ENCODE measurements at places on chromosomes 2 and 18.

- DNase-seq: peak; percentile 60
Observed at GRCh38 chr2:207385903-207386302, 143.9 kb upstream of the CREB1 start.

DNA sequence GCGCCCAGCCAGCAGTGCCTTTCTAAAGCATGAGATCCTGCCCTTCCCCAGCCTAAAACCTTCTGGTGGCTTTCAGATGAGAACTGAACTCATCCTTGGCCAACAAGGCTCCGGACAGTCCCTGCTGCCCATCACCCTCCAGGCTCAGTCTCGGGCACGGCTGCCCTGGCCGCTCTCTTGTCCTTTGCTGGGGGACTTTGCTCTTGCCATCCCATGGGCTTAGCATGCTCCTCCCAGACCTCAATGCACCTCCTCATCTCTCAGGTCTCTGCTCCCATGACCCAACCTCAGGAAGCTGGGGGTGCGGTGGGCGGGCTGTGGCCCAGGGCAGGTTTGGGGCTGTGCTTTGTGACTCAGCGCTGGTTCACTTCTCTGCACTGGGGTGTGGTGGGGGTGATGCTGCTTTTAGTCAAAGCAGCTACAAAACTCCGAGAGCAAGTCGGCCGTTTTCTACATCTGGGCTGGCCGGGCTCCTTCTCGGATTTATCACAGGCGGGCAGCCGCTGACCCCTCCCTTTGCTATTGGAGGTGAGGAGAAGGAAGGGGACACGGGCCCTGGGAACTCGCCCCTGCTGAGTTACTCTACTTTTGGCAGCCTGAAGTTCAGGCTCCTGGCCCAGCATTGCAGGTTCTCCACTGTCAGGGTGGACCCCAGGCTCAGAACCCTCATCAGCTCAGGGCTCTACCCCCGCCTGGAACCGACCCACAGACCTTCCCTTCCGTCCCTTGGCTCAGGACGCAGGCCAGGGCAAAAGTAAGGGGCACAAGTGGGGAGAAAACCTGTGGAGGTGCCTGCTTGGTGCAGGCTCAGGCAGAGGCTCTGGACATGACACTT is 90.6 kb upstream of the TAF1B start:
- DNase-seq: peak; percentile 43

DNA sequence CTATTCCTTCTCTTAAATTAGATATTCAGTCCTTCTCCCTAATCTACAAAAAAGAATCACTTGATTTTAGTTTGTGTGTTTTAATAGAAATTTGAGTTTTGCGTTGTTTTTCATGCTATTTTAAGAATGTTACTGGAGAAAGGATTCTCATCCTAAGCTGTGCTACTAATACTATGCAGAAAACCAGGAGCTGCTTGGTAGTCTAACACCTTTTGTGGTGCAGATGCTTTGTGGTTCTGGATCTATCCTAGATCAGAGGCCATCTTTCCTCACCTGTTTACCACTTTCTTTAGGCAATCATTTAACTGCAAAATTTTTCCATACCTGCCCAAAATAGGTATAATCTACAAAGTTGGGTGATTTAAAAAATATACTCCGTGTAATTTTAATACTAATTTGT is 823.6 kb downstream of the CPS1 start:
- DNase-seq: no peak

GRCh38 chr2:22486343-22486742 is 898.6 kb upstream of the KLHL29 start:
- no peak for DNase-seq

GRCh38 chr2:148602885-148603561 is 41.5 kb upstream of the EPC2 start:
- no peak for DNase-seq

- DNase-seq: peak; percentile 29
Observed at GRCh38 chr18:56716692-56717146, 65.6 kb downstream of the WDR7 start.

DNA sequence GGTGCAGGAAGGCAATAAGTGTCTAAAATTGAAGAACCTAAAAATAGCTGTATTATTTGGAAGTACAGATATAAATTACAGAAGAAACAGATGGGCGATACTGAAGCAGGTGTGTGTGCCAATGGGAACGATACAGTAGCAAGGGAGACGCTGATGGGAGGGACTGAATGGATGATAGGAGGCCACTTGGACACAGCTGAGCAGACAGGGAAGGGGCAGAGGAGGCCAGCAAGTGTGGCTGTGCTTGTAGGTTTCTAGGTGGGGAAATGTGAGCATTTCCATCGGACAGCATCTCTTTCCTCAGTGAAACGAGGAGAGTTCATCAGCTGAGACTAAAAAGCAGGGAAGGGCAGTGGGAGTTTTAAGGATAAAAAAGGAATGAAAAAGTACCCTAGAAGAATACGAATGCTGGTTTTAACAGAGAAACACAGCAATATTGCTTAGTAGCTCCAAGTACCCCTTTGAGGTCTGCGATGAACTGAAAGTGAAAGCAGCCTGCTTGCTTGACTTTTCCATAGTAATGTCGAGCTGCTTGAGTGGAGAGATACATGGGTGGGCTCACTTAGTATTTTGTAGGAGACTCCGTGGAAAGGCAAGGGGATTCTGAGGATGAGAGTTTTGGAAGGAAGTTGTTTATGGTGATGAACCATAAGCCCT is 91.7 kb upstream of the EPC2 start:
- peak; percentile 61 for DNase-seq

DNA sequence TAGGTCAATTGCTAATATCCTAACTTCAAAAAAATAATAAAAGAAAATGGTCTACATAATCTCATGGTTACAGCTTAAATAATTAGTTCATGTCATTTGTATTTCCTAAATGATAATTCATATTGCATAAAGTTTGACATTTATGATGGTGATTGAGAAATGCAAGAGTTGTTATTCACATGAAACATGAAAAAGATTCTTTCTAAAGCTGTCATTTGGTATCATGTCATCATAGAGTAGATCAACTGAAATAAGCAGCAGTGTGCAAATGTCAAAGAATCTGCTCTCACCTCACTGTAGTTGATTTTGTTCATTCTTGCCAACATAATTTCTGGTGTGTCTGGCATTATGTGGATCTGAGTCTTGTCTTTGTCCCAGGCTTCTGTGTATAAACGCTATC is 95.3 kb downstream of the NEB start:
- no peak for DNase-seq

GRCh38 chr2:11767779-11768178 is 21.3 kb downstream of the LPIN1 start:
- peak; percentile 74 for DNase-seq

DNA sequence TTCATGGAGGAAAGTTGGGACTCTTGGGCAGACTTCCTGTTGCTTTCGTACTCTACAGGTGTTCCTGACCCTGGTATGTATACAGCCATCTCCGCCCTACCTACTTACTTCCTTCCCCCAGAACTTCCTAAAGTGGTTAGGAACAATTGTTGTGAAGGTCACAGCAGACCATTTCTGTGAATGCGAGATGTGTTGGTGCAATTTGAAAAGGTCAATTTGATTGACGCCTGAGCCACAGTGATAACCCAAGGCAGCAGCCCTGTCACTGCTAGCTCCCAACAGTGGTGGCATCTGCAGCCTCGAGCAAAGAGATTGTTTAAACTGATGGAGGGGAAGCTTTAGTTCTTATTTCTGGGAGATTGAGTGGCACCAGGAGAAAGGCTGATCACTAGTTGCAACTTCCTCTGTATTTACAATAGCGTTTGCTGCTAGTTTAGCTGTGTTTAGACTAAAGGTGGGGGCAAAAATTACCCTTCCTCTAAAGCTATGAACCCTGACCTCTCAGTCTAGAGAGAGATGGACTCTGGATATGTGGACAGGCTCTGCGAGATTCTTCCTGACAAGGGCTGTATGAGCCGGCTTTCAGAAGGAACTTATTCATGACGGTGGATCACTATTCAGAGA is 78.3 kb upstream of the MAP4K3 start:
- peak; percentile 33 for DNase-seq

DNA sequence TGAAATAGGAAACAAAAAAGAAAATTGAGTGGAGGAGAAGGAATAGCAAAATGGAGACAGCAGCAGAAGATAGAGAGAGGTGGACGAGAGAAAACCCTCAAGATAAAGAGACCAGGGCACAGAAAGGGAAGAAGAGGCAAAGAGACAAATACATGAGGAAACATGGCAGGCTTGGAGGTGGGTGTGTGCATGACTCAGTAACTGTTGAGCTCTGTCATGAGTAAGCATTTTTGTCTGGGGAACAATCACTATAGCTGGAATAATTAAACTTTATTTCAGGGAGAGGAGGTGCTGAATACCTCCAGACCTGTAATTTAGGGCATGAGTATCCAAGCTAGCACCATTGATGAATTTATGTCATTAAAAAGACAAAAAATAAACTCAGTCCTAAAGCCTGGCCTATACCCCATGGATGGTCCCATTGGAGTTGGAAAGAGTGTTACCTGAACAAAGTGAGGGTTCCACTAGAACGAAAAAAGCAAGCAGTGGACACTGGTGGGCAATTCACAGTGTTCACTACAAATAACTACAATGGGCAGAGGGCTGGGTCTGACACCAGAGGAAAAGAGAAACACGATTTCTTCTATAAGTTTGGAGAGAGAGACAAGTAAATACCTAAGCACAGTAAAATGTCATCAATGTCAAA is 145.5 kb downstream of the ADCYAP1 start:
- DNase-seq: peak; percentile 66

DNA sequence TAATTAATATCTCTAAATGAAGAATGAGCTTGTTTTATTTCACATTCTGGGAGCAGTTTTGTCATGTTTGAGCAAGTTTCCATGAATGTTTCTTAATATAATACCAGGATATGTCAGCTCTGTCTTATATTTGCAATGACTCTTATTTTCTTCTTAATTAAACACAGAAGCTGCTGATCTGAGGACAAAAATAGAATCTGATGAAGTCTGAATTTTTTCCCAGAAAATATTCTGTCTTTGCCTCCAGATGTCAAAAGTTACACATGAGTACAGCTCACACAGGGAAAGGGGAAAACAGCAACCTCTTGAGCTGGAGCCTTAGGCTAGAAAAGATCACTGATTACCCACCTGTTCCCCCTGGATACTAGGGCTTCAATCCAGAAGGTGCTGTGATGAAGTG is 606.6 kb upstream of the SYT4 start:
- no peak for DNase-seq

- no peak for DNase-seq
Observed at GRCh38 chr2:196914867-196915460, 11.5 kb downstream of the PGAP1 start.

- peak; percentile 68 for DNase-seq
Observed at GRCh38 chr2:43005975-43006833, 213.8 kb upstream of the HAAO start.

GRCh38 chr2:68849579-68850030 is 21.6 kb downstream of the BMP10 start:
- no peak for DNase-seq

GRCh38 chr2:215633360-215633759 is 197.5 kb upstream of the FN1 start:
- no peak for DNase-seq

DNA sequence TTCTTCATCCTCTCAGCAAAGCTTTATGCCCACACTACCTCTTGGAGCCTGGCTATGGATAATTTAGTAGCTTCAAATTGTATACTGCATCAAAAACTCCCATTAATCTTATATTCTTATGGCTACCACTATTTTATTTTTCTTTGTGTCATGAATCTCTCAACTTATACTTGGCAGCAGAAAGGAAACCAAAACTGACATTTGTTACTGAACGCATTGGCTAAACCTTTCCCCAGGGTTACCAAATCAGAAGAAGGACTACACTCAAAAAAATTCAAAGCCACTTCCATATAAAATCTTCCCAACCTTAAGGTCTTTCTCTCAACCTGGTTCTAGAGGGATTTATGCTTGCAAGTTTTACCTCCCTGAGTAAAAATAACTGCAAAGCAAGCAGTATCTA is 97.0 kb upstream of the REG3G start:
- DNase-seq: no peak

DNA sequence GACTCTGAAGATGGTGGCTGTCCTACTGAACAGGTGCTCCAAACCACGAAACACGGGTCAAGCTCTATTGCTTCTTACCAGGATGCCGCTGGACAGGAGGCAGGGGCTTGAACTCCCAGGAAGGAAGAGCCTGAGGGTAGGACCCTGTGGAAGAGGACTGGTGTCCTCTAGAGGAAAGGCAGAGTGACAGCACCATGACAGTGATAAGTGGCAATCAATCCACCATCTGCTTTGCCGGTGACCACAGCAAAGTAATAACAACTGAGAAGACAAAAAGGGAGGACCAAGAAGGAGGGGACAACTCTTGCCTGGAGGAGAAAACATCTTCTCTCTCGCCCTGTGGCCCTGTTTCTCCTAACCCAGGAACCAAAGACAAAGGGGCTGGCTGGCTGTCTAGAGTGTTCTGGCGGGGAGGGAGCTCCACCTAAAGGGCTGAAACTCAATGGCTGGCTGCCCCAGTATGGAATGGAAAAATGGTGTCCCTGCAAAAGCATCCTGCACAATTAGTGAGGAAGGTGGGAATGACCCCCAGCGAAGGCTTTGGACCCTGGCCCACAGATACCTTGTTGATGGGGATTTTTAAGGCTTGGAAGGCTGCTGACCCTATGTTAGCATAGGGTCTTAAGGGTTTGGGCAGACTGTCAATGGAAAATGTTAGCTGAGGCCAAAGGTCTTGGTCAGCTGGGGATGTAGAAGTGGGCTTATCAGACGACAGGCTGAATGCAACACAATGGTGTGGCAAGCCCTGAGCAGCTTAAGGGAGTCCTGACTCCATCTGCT is 35.4 kb downstream of the PROC start:
- DNase-seq: peak; percentile 66

DNA sequence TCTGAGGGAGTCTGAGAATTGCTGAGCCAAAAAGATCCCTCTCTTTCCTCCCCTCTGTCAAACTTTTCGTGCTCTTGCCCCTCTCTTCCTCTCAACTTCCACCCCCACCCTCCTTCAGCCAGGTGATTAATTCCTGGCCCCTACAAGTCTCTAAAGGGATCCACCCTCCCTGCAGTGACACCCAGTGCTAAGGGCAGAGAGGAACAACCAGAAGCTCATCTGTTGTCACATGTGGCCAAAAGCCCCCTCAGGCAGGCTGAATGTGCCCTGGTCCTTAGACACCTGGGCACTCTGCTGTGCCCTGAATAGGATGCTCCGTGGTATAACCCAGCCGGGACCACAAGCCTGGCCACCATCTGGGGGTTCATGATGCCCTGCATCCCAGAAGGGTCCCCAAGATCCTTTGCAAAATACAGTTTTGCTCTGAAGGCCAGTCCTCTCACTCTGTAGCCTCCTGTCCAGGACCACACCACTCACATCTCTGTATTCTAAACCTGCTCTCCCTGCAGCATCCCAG is 234.4 kb downstream of the BCL11A start:
- DNase-seq: no peak

Data from hematopoietic multipotent progenitor cell treated with erythropoietin and hydrocortisone succinate and interleukin-3 and kit ligand, for 4 days (in vitro differentiated cells).